ENCODE measurements at places on chromosomes 12 and 14.

DNA sequence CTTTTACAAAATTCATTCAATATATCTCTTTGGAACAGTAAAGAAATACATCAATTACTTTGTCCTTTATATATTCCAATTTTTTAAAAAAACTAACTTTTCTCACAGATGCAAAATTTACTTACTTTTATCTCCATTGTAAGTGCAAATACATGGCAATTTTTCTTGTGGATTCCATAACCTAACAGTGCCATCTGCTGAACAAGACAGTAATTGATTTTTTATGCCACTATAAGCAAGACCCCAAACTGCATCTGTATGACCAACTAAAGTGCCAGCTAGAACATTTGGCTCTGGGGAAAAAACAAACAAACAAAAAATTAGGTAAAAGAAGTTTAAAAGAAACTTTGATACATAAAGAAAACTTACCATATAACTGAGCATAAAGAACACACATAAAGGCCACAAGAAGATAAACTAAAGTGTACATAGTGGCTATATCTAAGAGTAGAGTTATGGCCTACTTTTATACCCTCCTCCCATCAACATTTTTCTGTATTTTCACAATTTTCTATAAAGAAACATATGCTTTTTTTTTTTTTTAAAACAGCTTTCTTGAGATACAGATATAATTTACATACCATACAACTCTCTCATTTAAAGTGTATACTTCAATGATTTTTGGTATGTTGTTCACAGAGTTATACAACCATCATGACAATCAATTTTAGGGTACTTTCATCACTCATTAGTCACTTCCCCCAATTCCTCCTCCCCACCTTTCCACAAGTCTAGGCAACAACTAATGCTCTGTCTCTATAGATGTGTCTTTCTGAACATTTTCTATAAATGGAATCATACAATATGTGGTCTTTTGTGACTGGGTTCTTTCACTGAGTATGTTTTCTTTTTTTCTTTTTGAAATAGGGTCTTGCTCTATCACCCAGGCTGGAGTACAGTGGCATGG is 32.6 kb downstream of the COCH start:
- DNase-seq, result no peak

- no peak for DNase-seq
These were observed 278.3 kb downstream of the NRXN3 start for GRCh38 chr14:78448164-78449094.

- no peak for DNase-seq
These were observed 720.9 kb downstream of the AACS start for GRCh38 chr12:125786143-125786542.

DNA sequence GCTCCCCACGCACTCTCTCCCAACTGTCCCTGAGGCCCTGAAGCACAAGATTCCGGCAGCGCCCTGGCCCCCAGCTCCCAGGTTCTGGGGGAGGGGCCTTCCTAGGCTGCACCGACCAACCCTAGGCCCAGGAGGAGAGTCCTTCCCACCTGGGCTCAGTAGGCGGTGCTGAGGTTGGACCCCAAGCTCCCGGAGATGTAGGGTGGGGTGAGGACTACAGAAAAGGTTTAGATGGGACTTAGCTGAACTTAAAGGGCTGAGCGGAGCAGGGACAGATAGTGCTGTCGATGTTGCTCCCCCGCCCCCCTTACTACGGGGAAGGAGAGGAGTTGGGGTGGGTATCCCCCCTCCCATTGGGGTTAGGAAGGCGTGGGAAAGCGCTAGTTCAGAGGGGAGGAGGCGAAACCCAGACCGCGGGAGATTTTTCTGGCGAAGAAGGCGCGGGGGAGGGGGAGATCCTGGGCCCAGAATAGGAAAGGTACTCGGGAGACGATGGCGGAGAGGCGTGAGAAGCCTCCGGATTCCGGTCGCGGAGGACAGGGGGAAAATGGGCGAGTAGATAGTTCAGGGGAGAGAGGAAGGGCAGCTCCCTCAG is 4.2 kb upstream of the BAZ2A start:
- DNase-seq, result peak; percentile 18

GRCh38 chr12:12926571-12927071 is 25.3 kb downstream of the GPRC5D start:
- no peak for DNase-seq

DNA sequence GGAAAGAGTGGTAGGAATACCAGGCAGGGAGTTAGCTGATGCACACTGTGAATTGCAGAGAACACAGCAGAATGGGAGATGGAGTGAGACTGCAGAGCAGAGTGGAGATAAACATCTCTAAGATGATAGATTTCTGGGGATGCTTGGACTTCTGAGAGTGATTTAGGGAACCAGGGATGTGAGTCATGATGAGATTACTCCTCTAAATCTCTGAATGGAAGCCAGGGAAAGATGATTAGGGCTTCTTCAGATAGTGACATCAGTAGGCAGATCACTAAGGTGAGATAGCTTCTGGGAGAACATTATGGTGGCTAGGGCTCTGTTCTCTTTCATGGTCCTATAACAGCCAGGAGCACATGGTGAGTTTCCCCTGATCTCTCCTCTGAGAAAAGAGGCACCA is 501.5 kb upstream of the USP15 start:
- no peak for DNase-seq

DNA sequence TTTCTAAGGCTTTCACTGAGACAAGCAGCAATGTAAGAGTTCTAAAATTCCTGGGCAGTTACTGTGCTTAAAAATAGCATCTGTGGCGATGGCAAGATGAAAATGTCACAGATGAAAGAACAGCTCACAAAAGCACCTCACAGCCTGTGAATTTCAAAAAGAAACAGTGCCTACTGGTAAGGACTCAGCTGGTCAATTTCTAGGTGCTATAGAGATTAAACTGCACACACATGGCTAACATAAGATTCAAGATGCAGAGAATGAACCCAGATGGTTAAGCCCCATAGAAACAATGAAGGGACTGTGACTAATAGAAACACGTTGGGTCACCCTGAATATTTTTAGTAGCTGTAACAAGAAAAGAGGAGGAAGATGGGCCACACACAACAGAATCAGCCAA is 12.0 kb upstream of the IL26 start:
- no peak for DNase-seq

GRCh38 chr14:32808644-32809043 is 130.0 kb upstream of the NPAS3 start:
- DNase-seq, result no peak

GRCh38 chr12:64621257-64621942 is 11.1 kb downstream of the RASSF3 start:
- no peak for DNase-seq

DNA sequence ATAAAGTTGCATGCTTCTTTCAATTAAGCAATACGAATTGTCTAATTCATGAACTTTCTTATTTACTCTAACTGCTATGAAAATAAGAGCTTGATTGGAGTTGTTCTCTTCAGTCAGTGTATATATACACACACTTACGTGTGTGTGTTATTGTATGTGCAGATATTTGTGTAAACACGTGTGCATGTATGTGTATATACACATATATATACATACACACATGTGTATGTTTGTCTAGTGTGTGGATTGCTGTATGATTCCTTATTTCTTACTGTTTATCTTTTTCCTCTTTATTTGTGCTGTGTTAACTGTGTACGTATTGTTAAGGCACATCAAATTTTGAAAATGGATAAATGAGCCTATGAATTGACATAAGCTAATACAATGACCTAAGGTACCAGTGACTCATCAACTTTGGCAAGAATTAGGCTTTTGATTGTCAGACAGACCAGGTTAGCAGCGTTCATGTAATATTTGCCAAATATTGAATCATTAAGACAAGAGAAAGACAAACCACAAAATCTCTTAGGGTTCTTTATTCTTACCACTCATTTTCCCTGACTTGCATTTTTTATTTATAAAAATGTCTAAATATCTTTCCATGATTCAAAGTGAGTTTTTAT is 423.9 kb downstream of the SOX5 start:
- DNase-seq, result no peak

DNA sequence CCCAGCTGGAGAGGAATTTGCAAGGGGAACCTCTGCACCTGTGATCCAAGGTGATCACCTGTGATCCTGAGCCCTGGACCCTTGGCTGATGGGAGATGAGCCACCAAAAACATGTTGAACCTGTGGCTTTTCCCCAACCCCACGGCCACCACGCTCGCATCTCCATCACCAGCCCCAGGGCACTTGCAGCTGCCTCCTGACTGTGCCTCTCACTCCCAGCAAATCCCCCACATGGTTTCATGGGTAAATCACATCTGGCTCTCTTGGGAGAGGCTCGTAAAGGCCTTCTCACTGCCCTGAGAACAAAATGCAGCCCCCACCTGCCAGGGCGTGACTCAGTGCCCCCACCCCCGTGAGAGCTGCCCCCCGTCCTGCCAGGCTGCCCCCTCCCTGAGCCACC is 76.0 kb downstream of the RFLNA start:
- no peak for DNase-seq

- no peak for DNase-seq
These were observed 19.8 kb downstream of the ERH start for GRCh38 chr14:69378274-69378673.

DNA sequence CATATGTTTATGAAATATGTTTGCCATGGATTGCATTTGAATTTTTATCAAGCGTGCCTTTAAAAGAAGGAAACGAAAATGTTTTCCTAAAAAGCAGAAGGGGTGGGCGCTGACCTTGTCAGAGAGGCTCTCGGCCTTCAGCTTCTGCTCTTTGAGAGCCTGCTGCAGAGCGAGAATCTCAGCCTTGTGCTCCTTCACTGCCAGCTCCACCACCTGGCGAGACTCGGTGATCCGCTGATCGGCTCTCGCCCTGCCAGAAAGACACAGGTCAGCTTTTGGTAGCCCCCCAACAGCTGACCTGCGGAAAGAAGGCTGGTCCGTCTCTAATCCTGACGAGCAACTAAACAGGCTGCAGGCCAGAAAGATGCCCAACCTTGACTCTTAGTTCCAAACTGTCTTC is 62.4 kb downstream of the PRKAB1 start:
- DNase-seq, result no peak

- no peak for DNase-seq
These were observed 373.7 kb downstream of the SYT1 start for GRCh38 chr12:79238246-79238645.

DNA sequence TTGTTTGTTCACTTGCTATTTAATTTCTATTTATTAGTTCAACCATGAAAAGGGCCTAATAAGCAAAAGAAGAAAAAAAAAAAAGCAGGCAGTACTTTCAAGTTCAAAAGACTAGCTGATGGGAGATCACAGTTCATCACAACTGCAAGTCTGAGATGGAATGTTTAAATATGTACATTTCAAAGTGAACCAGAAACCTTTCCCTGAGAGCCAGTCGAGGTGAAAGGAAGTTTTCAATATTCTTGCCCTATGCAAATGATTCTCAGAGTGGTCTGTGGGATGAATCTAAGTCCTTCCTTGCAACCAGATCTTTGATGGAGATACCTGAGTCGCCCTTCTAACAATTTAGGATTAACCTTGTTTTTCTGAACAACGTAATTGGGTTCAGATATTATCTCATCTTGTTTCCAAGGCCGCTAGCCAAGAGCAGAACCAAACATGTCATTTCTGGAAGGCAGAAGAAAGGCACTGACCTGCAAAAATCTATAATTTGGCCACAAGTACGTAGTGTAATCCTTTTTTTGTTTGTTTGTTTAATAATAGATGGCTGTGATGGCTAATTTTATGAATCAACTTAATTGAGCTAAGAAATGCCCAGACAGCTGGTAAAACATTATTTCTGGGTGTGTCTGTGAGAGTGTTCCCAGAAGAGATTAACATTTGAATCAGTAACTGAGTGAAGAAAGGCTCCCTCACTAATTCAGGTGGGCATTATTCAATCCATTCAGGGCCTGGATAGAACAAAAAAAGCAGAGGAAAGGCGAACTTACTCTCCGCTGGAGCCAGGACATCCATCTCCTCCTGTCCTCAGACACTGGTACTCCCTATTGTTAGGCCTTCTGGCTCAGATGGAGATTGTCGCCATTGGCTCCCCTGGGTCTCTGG is 171.1 kb upstream of the TMPO start:
- no peak for DNase-seq

DNA sequence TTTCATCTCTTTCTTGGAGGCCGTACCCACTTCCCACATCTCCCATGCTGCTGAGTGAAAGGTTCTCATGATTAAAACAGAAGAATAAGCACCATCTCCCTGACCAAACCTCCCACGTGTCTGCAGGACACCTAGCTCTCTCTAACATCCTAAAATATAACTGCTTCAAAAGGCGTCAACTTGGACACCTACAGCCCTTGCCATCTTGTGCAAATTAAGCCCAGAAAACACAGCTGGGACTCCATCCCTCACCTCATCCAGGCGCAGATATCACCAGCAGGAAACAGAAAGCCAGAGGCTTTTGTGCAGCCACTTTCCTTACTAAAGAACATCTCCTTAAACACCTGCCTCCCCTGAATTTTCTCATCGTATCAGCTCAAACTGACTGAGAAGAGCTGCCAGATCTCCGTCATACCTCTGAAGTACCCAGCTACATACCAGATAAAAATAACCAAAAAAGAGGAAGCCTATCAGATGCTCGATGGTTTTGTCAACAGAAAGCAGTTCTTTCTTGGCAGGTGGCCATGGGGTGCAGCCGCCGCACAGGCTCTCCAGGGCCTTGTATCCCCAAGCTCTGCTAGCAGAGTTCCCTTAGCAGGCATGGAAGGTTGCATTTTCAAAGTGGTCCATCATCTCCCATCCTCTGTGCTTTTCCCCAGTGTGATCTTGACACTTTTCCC is 28.8 kb downstream of the MAP3K9 start:
- no peak for DNase-seq

- no peak for DNase-seq
These were observed 78.2 kb downstream of the PHLDA1 start for GRCh38 chr12:75953312-75953906.
